ENCODE measurements at places on chromosomes 6 and 20.
A peak's percentile ranks its signal among the peaks of the same experiment; 100 is the strongest.

DNA sequence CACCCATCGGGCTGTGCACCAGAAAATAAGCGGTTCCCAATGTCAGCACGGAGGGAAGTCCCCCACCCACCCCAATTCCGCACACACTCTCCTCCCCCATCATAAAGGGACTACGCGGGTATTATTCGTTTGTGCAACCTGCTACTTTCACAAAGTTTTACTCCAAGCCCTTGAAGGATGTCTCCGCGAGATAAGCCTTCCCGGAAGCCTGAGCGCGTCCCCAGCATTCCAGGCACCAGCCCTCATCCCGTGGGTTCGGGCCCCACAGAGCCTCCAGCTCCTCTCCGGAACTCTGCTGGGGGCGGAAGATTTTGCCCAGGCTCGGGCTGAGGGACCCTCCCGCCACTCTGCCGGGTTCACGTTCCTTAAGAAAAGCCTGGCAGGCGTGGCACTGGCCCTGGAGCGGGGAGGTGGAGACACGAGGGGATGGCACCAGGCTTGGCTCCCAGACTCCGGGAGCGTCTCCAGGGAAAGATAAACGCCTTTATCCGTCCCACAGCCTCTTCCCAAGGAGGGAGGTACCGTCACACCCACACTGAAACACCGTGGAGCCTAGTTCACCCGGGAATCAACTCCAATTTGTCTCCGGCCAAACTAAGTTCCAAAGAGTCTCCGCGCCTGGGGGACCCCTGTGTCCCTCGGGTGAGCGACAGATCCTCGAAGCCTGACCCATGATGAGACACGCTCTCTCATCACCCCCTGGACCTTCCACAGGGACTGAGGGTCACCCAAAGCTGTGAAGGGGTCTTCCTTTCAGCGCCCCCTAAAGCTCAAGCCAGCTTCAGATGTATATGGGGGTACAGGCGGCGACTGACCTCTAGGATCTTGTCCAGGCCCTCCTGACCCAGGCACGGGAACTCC, 934 bp downstream of the KCNK5 start:
- no peak for DNase-seq

- no peak for DNase-seq
Observed at GRCh38 chr6:158255989-158256601, 56.2 kb upstream of the TULP4 start.

GRCh38 chr6:104940238-104940892, 16.5 kb upstream of the LIN28B start:
- no peak for DNase-seq

- DNase-seq: no peak
Observed at GRCh38 chr20:51491393-51491792, 51.1 kb downstream of the NFATC2 start.

DNA sequence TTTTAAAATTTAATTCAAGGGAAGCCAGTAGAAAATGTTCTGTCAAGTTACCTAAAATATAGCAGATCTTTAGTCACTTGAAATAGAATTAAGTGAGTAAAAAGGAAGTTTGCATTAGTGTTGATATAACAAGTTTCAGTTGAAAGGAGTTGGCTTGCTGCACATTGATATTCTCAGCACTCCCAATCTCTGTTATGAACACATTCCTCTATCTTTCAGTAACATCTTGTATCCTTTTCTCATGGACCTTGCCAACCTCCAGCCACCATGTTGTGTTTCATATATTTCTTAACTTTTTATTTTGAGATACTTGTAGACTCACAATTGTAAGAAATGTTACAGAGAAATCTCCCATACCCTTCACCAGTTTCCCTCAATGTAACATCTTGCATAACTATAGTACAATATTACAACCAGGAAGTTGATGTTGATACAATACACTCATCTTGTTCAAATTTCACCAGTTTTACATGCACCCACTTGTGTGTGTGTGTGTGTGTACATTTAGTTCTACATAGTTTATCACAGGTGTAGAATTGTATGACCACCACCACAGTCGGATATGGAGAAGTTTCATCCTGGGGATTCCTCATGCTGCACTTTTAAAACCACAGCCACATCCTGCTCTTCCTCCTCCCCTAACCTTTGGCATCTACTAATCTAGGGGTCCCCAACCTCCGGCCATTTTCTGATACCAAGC, 20.2 kb upstream of the PAQR8 start:
- no peak for DNase-seq

DNA sequence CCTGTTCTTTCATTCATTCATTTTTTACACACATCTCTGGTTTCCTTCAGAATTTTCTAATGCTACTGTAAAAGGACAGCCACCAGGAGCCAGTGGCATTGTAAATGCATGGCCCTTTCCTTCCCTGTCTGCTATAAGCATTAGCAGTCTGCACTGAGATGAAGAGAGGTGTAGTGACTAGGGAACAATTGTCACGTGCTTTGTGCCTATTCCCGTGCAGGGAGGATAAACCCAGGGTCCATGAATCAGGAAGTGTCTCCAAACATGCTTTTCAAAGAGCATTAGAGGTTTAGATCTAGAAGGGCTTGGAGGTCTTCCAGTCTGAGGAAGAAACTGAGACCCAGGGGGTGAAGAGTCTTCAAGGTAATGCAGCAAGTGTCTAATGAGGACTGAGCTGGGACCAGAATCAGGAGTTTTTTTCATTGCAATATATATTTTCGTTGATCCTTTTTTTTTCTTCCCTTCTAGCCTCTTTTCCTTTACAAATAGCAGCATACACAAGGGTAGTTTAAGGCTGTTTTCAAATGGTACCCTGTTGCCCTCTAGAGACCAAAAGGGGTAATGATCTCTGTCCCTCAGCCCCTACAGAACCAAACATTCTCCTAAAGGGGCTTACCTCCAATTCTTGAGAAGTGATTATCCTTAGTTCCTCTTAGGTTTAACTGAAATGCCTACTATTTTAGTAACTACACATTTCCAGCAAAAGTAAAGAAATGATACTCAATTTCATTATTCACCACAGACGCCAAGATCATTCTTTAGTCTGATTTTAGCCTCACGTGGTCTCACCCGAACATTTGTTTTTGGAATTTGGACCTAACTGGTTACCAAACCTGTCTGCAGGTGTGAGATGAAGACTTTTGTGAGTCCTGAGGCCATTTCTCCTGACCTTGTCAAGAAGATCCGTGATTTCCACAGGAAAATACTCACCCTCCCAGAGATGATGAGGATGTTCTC, 6.6 kb downstream of the TRIM15 start:
- peak; percentile 73 for DNase-seq

GRCh38 chr6:90000864-90001731, 106.8 kb downstream of the GJA10 start:
- no peak for DNase-seq

GRCh38 chr6:5994234-5994998, 12.3 kb downstream of the NRN1 start:
- no peak for DNase-seq

DNA sequence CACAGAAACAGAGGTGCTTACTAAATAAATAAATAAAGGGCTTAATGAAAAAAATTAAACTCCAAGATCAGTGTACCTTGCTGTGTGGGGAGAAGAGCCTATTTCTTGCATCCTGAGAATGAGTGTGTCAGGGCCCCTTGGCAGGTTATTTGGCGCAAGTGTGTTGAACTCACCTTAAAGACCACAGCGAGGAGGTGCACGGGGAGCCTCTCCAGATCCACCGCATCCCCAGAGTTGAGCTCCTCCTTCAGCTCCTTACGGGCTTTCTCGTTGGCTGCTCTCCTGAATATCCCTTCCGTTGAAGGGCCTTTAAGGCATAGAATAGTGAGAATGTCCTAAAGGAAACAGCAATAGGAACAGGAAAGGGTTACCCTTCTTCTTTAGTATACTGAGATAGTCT, 3.6 kb downstream of the TAGAP start:
- DNase-seq: no peak

DNA sequence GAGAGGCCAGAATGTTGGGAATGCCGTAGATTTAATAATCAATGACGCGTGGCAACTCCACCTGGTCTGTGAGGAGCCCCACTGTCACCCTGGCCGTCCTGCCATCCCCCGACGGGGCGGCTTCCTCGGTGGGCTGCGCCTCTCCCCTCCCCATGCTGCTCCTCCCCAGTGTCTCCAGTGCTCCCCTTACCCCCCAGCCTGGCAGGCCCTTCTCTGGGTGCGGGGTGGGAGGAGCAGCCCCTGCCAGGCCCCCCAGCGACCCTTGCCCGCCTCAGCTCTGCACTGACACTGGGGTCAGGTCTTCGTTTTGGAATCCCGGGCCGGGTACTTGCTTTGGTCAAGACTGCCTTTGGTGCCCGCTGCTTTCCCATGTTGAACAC, 82.3 kb upstream of the FRMD1 start:
- DNase-seq: no peak

Data from choroid plexus epithelial cell (primary cell).